ENCODE measurements at places on chromosomes 13 and 19.

DNA sequence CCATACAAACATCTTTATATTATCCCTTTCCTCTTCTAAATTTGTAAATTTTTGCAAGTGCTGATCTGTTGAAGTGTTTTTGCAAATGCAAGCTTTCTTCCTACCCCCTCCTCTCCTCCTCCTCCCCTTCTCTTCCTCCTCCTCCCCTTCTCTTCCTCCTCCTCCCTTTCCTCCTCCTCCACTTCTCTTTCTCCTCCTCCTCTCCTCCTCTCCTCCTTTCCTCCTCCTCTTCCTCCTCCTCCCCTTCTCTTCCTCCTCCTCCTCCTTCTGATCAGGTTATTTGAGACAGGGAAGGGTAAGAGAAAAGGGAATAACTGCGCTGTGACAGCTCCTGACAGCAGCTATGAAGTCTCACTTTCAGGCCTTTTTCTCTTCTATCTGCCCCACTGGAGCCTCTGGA lies 8.9 kb downstream of the TNFSF13B start:
- DNase-seq = no peak

GRCh38 chr13:46035066-46035465 lies 17.5 kb downstream of the ZC3H13 start:
- no peak for DNase-seq

DNA sequence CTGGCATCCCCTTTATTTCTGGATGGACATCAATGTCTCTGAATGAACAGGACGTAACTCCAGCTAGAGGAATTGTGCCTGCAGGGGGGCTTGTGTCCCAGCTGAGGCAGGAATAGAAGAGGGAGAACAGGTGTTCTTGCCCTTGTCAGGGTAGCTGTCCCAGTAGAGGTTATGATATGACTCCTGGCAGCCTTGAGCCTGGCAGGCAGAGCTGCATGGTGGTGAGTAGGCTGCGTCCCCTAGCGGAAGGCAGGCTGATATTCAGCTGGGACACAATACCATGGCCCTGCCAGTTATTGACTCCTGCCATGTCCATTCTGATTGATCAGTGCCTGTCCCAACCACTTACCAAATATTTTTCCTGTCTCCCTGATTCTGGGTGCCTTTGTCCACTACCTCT lies 197.2 kb downstream of the RAP2A start:
- DNase-seq = no peak

DNA sequence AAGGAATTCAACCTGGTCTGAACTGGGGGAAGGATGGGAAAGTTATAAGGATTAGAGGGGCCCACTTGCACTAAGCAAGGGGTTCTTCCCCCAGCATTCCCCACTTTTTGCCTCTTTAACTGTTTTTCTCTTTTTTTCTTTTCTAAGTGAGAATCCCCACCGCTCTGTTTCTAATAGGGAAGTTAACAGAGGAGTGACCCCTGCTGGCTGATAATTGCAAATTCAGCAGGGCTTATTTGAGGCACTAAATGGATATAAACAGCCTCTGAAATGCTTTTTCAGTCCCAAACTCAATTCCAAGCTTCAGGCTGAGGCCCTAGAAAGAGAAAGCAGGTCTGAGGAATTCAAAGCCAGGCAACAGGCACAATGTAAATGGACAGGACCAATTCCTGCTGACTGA lies 38.2 kb upstream of the CEACAM21 start:
- no peak for DNase-seq

GRCh38 chr19:7832781-7833180 lies 2.8 kb downstream of the EVI5L start:
- no peak for DNase-seq

DNA sequence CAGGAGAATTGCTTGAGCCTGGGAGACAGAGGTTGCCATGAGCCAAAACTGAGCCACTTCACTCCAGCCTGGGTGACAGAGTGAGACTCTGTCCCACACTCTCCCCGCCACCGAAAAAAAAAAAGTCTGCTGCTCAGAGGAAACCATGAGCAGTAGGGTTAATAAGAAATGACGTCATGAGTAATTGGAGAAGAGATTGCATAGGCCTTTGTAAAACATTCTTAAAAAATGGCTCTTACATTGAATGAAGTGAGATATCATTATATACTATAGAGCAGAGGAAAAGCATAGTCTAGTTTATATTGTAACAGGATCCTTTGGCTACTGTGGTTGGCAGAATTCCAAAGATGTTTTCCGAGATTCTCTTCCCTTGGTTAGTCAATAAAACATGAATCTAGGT lies 228.2 kb downstream of the PCDH20 start:
- DNase-seq = no peak

- no peak for DNase-seq
Measured at GRCh38 chr13:102875256-102875655, 29.4 kb downstream of the ERCC5 start.
